ENCODE measurements at places on chromosomes 3 and 15.

- no peak for DNase-seq
Observed at GRCh38 chr3:80769683-80770082, 991.8 kb downstream of the GBE1 start.

- DNase-seq, result no peak
Observed at GRCh38 chr3:52023101-52023770, 27.5 kb upstream of the RPL29 start.

DNA sequence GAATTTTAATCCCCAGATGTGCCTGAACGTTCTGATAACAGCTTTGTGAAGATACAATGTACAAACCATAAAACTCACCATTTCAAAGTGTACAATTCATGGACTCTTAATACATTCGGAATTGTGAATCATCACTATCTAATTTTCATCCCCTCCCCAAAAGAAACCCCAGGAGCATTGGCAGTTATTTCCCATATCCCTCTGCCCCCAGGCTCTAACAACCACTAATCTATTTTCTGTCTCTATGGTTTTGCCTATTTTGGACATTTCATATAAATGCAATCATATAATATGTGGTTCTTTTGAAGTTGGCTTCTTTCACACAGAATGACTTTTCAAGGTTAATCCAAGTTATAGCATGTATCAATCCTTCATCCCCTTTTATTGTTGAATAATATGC, 25.3 kb downstream of the PRICKLE2 start:
- no peak for DNase-seq

GRCh38 chr15:62503451-62503850, 338.4 kb upstream of the C2CD4B start:
- DNase-seq, result no peak

- DNase-seq, result no peak
Observed at GRCh38 chr3:18079062-18079461, 336.6 kb upstream of the TBC1D5 start.

DNA sequence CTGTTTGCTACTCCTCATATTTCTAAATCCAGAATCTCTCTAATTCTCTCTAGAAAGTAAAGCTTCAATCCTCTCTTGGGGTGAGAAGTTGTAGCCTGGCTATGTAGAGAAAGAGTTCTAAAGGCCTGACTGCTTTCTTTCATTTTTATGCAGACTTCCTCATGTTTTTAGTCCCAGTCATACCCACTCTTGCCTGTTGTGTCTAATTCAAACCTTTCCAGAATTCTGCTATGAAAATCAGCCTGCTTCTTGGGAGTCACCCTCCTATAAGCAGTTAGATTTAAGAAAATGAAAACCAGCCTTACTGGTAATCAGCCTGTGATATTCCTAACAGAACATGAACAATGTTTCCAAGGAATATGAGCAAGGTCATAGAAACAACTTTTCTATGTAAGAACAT, 14.8 kb upstream of the ZNF639 start:
- no peak for DNase-seq

- no peak for DNase-seq
Observed at GRCh38 chr3:52007291-52007690, 11.6 kb upstream of the RPL29 start.

- DNase-seq, result no peak
Observed at GRCh38 chr3:141482245-141482922, 4.4 kb upstream of the RASA2 start.

DNA sequence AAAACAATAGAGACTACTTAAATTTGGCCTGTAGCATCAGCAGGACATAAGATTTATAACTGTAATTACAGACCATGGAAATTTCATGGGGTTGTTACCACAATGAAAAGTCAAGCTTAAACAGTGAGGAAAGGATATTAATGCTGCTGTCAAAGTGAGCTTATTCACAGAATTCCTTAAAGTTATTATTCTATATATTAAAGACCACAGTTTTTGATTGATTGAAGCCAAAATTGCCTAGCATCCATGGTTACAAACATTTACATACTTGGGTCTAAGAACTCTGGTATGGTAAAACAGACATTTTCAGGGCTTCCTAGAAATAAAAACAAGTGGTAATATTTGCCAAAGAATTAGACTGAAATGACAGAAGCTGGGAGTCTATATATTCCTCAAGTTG, 248.6 kb downstream of the ATP8B4 start:
- DNase-seq, result no peak

DNA sequence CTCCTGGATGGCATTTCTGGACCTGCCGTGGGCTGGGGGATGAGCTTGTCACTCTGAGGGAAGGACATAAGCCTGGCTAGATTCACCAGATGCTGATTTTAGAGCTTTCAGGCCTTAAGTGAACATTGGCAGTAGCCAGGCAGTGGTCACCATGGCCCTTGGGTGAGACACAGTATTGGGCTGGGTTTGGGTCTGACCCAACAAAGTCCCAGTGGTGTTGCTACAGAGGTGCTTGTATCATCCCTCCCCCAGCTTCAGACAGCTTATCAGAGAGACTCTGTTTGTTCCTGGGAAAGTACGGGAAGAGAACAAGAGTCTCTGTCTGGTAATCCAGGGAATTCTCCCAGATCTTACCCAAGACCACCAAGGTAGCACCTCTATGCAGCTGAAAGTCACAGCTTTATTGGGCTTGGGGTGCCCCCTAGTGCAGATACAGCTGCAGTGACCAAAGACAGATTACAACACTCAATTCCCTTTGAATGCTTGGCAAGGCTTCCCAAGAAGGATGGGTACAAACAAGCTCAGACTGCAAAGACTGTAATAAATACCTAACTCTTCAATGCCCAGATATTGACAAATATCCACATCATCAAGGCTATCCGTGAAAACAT, 9.8 kb upstream of the RUVBL1 start:
- DNase-seq, result no peak

DNA sequence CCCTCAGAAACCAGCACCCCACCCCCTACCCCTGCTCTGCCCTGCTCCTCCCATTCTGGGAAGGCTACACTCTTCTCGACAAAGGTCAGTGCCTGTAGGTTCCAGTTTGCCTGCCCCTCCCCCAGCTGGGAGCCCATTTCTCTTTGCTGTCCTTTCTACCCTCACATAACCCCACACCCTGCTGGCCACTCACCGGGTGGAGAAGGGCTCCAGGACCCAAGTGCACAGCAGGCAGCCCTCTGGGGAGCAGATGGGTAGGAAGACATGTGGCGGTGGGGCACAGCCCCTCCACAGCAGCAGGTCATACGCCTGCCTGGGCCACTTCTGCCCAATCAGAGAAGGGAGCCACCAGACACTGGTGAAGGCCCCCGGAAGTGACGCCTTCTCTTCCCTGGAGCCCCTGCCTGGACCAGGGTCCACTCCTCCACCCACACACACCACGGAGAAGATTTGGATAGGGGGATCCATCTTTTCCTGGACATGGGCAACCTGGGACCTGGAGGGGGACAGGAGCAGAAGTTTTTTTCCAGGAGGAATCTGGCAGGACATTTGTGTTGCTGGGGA, at the start of gene THPO:
Gene THPO (minus strand): TSS at position 326 of the 564 bp plus-strand sequence. CDS start 1,948 bp downstream, outside the sequence.
- no peak for DNase-seq

GRCh38 chr3:178536211-178537079, at the start of gene KCNMB2:
Gene KCNMB2 (plus strand): TSS chr3:178536436.
- no peak for DNase-seq

GRCh38 chr3:45596290-45596791, 1.8 kb downstream of the LIMD1 start:
- DNase-seq, result no peak

GRCh38 chr3:10744098-10744465, 71.9 kb upstream of the SLC6A11 start:
- DNase-seq, result no peak

GRCh38 chr3:83559082-83559481, 1399.7 kb upstream of the CADM2 start:
- no peak for DNase-seq

DNA sequence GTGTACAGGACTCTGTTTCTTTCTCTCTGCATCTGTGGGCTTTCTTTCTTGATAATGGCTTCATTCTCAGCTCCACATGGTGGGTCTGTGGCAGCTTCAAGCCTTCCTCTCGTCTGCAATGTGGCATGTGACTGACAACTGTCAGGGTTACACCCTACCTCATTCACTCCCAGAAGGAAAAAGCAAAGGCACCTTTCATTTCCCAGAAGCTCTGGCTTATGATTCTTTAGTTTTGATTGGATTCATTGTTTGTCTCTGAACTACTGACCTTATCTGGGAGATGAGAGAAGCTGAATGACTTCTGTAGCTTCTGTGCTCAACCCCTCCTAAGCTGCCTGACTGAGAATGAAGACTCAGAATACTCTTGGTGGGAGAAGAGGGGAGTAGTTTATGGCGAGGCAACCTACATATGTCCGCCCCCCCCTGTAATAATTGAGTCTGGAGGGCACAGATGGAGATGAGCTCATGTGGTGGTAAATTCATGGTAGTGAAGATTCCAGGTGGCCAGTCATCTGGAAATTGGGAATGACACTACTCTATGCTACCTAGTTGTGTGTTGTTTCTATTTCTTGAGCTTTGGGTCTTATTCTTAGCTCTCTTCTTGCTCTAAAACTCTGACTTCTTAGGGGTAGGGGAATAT, 38.4 kb downstream of the KCNAB1 start:
- no peak for DNase-seq

DNA sequence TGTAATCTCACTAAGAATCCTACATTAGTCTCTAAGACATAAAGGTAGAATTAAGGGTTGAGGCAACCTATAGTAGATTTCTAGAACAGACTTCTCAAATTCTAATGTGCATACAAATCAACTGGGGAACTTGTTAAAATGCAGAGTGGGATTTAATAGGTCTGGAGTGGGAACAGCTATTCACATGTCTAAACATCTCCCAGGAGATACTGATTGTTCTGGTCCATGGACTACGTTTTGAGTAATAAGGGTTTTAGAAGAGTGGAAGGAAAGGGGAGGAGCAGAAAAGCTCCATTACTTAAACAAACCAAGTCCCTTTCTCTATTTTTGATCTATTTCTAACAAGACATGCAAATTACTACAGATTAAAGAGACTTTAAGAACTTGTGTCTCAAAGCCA, 524.8 kb downstream of the TUSC7 start:
- DNase-seq, result no peak

DNA sequence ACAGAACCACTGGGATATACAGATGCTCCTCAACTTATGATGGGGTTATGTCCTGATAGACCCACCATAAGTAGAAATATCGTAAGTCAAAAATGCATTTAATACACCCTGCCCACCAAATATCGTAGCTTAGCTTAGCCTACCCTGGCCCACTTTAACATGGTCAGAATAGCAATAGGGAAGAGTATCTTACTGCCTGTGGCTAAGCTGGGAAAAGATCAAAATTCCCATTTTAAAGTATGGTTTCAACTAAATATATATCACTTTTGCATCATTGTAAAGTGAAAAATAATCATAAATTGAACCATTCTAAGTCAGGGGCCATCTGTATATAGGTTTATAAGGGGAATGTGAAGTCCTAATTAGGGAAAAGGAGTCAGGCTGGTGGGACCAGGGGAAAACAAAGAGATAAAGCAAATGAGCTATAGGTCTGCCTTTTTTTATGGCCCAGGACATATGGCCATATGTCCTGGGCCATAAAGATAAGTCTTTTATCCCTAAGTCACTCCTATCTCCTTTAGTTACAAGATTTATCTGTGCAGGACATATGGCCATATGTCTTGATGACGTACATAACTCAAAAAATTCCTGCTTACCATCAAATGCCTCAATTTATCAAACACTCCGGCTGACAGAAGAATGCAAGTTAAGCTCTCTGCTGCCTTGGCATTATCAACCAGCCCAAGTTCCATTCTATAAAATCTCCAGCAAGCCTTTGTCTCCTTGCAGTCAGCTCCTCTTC, 11.2 kb downstream of the RTP3 start:
- DNase-seq, result no peak

DNA sequence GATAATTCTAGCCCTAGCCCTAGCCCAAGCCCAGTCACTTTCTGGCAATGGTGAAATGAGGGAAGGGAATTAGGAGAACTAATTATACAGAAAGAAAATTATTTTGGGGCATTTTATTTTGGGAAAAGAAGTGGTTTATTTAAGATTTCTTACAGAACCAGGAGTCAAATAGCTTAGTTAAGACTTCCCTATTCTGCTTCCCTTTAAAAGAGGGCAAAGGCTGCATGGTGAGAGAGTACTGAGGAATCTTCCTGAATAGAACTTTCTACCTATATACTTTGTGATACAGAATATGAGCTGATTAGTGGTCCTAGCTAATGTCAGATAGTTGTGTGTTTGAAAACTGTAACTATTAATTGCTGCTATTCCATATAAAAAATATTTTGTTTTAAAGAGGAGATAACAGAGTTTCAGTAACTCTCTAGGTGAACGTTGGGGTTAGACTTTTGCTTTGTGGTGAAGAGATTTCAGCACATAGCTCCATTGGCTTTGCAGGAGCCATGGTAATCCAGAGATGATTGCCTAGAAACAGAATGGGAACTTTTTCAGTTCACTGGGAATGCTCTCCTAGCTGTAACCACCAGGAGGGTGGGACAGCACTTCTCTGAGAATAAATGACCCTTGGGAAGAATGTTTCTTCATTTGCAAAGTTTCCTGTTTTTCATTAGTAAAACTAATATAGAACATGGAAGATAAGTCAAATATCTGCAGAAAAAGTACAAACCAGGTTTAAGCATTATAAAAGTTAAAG, 5.3 kb upstream of the GCSAM start:
- DNase-seq, result no peak

- DNase-seq, result no peak
Observed at GRCh38 chr3:120304616-120305015, 19.6 kb upstream of the GPR156 start.

DNA sequence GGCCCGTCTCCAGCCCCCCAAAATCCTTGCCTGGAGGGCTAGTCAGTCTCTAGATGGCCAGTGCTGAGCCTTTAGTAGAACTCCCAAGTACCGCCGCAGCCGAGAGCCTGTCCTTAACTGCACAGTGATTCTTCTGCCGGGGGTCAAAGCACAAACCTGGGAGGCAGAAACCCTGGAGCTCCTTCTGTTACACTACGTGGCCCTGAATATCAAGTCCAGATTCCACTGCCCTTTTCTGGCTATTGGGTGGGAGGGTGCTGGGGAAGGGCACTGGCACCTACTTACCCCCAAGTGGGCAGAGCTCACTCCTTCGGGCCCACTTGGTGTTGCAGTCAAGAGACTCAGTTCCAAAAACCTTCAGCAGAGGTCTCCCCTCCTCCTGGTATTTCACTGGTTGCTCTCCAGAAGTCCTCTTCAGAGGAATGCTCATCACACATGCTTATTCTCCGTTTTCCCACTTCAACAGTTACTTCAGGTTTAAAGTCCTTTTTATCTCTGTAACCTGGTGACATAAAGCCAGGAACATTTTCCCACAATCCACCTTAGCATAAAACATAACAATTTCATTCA, 10.8 kb downstream of the PDHB start:
- DNase-seq, result no peak
